ENCODE measurements at places on chromosomes 7 and 10.

DNA sequence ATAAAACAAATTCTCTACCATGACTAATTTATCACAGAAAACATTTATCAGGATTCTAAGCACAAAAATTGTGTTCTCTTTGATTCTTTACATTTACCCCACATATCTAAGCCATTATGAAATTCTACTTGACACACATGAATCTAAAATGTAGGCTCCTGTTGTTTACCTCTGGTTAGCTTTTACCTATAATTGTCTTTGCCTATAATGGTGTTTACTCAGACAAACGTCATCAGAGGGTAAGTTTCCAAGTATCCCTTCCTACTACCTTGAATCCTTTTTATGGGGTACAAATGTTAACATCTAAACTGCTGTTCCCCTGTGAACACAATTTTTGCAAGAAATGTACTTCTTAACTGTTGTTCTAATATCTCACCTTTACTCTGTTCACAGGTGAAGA is 63.5 kb downstream of the MINDY3 start:
- DNase-seq: no peak

- DNase-seq: no peak
These were observed 160.5 kb downstream of the TNS3 start for GRCh38 chr7:47421456-47421855.

DNA sequence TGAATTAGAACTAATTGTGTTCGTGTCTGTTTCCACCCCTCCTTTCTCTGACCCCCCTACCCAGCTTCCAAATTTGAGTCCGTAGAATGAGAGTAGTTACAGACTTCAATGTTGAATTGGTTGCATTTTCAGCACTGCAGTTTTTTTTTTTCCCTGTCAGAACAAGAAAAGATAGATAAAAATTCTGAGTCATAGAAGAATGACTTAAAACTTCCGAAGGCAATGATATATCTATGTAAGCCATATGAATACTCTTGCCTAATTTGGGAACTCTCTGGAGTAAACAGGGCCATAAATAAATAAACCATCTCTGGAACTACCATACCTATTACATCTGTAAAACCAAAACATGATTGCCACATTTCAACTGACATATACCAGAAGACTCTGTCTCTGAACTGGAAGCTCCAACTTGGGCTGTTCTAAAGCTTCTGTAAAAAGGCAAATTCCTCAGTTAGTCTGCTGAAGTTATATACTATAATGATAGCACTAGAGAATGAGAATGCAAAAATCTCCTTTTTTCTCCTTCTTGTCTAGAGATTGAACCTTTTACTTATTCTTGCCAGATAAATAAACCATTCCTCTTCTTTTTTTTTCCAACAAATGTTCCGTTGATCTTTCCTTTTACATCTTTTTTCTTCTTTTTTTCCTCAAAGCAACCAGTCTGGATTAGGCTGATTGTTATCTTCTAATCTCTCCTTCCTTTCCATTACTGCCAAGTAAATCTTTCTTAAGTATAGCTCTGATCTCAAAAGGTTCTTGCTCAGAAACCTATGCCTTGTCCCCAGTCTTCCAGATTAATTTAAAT is 23.5 kb downstream of the VCL start:
- DNase-seq: no peak

DNA sequence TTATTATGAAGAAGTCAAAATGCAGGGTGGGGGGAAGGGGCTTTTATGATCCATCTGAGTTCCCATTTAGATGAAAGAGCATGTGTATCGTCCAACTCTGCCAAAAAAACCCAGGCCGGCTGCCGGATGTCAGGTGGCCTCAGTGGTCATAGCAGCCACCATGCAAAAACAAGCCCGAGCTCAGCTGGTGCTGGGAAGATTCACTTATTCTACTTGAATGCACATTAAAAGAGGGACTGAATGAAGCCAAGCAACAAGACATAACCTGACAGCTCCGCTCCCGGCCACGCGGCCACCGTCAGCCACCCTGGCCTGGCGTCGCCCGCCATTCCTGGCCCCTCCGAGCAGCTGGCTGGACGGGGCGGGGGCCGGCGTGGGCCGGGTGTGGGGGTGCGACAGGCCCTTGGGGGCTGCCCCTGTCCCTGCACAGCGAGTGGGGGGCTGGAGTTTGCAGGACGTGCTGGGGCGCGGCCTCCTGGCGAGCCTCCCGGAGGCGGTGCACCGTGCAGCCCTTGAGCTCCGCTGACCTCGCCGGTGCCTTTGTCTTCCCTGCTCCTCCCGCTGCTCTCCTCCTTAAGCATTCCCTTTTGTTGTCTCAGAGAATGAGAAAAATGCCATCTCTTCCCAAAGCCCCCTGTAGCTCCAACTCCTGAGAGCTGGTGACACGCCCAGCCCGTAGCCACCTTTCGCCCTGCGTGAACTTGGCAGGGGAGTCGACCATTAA is 67.8 kb downstream of the EBF3 start:
- no peak for DNase-seq

GRCh38 chr10:15789793-15790525 is 70.2 kb upstream of the ITGA8 start:
- no peak for DNase-seq

DNA sequence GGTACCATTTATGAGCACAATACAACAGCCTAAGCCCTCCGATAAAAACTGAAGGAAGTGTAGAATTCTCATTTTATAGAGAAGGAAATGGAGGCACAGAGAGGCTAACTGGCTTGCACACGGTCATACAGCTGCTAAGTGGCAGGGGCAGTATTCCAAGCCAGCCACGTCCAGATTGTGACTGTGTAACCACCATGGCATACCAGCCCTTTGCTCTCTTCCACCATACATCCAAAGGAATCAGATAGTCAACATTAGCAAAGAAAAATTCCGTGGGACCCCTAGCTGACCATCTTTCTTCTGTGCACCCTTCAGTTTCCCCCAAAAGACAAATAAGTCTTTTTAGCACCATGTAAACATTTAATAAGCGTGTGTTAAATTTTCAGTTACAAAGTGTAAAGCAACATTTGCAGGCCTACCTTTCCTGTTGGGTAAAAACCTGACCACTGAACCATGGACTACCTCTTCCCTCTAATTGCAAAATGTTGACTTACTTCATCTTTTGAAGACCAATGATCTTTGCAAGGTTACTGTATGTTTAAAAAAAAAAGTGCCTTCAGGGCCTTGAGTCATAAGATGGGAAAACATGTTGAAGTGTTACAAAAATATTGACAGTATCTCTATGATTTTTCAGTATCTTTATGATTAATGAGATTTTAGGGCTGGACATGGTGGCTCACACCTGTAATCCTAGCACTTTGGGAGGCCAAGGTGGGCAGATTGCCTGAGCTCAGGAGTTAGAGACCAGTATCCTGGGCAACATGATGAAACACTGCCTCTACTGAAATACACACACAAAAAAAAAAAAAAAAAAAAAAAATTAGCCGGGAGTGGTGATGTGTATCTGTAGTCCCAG is 24.3 kb upstream of the PDZD8 start:
- DNase-seq: no peak

DNA sequence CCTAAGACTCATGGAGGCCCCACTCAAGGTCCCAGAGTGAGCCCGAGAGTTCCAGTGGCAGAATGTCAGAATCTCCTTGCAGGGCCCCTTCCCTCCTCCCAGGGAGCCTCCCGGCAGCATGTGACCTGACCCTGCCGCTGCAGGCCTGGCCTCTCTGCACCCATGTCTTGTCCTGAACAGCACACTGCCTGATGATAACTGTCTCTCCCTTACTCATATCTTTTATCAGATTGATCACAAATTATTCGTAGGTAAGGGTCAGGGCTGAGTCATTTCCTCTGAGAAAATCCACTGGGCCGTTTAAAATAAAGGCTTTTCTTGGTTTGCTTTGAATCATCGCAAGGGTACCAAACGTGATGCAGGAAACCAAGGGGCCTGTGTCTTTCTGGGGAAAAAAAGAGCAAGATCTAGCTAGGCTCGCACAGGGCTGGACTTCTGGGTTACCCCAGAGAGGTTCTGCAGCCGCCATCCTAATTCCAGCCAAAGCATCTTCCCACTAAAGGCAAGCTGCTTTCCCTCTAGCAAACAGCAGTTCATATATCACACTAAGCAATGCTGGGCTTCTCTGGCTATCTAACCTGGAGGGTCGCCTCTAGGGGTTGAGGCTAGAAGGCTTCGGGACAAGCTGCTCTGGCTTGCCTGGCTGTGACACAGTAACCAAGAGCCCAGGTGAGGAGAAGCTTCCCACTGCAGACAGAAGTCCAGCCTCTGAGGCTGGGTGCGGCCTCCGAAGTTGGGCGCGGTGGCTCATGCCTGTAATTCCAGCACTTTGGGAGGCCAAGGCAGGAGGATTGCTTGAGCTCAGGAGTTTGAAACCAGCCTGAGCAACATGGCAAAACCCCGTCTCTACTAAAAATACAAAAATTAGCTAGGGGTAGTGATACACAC is 104.9 kb downstream of the SPDYE5 start:
- DNase-seq: no peak

DNA sequence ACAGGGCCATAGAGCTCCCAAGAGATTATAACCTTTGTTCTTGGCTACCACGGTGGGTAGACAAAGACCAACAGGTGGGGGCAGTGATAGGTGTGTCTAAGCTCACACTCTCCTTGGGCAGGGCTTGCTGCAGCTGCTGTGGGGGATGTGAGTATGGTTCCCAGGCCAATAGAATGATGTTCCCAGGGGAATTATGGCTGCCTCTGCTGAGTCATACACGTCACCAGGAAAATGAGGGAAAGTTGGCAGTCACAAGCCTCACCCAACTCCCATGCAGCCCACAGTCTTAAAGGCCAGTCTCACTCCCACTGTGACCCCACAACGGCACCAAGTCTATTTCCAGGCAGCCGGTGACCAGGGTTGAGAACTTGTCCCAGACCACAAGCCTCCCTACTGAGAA is 453.4 kb upstream of the PODXL start:
- no peak for DNase-seq

- no peak for DNase-seq
These were observed 25.5 kb downstream of the LDB3 start for GRCh38 chr10:86693721-86694369.

- DNase-seq: no peak
These were observed 72.8 kb downstream of the CARD11 start for GRCh38 chr7:2970861-2971260.

DNA sequence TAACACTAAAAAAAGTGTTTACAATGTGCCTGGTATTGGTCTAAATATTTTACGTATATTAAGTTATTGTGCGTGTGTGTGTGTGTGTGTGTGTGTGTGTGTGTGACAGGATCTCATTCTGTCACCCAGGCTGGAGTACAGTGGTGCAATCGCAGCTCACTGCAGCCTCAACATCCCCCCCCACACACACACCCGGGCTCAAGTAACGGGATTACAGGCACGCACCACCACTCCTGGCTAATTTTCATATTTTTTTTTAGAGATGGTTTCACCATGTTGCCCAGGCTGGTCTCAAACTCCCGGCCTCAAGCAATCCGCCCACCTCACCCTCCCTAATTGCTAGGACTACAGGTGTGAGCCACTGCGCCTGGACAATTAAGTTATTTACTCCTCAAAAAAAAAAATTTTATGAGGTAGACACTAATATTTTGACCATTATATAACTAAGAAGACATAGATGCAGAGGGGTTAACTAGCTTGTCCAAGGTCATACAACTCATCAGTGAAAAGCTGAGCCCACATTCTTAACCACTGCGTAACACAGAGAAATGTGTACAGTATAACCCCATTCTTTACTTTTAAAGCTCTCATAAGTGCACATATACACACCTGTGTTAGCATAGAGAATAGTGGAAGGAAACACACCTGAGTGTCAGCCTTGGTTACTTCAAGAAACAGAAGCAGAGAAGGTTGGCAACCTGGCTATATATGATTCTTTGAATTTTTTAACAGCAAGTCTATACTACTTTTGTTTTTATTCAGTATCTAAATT is 35.0 kb downstream of the DNAJC12 start:
- DNase-seq: no peak

DNA sequence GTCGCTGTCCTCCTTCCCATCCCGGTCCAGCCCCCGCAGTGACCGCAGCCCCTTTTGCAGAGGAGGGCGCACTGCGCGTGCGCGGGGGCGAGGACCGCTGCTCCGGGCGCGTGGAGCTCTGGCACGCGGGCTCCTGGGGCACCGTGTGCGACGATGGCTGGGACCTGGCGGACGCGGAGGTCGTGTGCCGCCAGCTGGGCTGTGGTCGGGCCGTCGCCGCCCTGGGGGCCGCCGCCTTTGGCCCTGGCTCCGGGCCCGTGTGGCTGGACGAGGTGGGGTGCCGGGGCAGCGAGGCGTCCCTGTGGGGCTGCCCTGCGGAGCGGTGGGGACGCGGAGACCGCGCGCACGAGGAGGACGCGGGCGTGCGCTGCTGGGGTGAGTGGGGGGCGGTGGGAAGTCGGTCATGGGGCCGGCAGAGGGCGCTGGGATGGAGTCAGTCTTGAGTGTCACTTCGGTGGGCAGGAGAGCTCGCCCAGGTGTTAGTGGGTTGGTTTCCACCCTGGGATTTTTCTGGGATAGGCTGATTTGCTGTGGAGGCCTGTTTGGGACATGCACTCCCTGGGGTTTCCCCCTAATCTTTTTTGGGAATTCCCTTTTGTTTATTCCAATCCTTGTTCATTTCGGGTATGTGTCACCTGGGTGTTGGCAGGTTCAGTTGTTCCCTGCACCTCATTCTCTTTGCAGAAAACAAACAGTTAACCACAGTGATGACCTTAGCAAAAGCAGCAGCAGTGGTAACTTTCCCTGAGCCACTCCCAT is 11.6 kb downstream of the SCART1 start:
- DNase-seq: no peak

DNA sequence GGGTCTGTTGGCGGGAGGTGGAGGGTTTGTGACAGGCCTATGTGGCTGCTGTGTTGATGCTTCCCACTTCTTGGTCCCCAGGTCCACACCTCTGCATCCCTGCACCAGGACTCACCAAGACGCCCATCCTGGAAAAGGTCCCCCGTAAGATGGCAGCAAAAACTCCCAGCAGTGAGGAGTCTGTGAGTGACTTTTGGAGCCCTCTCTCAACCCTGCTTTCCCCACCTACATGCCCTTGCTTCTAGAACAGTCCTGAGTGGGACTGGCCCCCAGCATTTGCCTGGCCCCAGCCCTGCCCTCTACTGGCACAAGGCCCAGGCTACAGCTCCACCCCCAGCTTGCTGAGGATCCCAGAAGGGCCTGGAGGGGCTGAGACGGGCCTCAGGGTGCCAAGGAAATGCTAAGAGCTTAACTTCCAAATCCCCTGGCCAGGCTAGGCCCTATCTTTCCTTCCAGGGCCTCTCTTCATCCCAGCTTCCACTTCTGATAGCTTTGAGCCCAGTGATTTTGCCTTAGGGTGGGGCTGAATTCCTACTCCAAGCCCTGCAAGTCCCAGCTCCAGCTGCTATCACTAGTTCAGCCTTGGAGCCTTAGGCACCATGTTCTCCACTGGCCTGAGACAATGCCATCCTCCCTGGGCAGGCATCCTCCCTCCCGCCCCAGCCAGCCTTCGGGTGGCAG is 2.7 kb downstream of the CHAT start:
- DNase-seq: no peak
